ENCODE measurements at places on chromosomes 7 and 10. TPM values are rescaled to one million over a fixed set of nuclear protein-coding genes. Genes with fewer than 3 reads are reported as not detected.

- DNase-seq: no peak
- no peaks in the 10 kb centered on the region for H3K36me3 ChIP-seq
- no peaks in the 10 kb centered on the region for H3K4me1 ChIP-seq
- H3K4me3 ChIP-seq: no peak overlapping the region
Measured at GRCh38 chr7:47587976-47588375, 6.1 kb upstream of the TNS3 start.

GRCh38 chr7:128878226-128879105 is 15.8 kb downstream of the ATP6V1F start:
- no peaks in the 10 kb centered on the region for H3K36me3 ChIP-seq
- peak; percentile 32 for DNase-seq

- H3K27me3 ChIP-seq: no peaks in the 10 kb centered on the region
- no peak for DNase-seq
- H3K36me3 ChIP-seq: peaks cover 5% of the 10 kb centered on the region
- H3K4me1 ChIP-seq: no peaks in the 10 kb centered on the region
- no peak overlapping the region for H3K4me3 ChIP-seq
Measured at GRCh38 chr7:57215423-57215822, 83.2 kb upstream of the ZNF479 start.

DNA sequence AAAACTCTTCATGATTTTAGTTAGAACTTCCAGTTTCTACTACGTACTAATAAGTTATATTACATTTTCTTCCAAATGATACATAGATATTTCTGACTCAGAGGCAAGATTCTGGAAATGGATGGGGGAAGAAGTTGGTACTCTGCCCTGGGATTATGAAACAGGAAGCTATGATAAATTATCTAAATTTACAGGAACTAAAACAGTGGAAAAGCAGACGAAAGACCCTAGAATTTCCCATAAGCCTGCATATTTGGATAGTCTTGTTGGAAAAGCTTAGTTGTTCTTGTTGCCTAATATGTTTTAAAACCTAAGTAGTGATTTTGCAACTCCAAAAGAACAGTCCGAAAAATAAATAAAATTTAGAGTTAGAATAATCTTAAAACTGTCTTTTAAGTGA is 21.8 kb downstream of the CFAP69 start:
- no peaks in the 10 kb centered on the region for H3K4me1 ChIP-seq
- H3K27me3 ChIP-seq: peaks cover 6% of the 10 kb centered on the region
- H3K27ac ChIP-seq: no peak overlapping the region
- no peak for DNase-seq
- no peak overlapping the region for H3K4me3 ChIP-seq

DNA sequence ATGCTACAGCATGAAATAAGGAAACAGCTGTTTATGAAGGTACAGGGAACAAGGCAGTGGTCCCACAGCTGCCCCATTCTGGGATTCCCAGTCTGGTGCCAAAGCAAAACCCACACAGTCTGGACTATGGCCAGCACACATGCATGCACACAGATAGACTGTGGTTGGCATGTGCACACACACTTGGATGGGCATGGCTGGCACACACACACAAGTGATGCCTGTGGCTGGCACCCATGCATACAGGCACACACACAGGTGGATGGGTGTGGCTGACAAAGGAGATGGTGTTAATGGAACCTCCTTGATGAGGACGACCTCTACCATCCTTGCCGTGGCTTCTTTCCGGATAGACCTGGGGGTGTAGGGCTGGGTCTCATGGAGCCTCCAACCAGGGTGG is 114.0 kb upstream of the LYZL2 start:
- no peak for DNase-seq
- H3K36me3 ChIP-seq: no peaks in the 10 kb centered on the region
- H3K4me1 ChIP-seq: no peaks in the 10 kb centered on the region
- H3K4me3 ChIP-seq: no peak overlapping the region
- H3K27ac ChIP-seq: no peak overlapping the region

DNA sequence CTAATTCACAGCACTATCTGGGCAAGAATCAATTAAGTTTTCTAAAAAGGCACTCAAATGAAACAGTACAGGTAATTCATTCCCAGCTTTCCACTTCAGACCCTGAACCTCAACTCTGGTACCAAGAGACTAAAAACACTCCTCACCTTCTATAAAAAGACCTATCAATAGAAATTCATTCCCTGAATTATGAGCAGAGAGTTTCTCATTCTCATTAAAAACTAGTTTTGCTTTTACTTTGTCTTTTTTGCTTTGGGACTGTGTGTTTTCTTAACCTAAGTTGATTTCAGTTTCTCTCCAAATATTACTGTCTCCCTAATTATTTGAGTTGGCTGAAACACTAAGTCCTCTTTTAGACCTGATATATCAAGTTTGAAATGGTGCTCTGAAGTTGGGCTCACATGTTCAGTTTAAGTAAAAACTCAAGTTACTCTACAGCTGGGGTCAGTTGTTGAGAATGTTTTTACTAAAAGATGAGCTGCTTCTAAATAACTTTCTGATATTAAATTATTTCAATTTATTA is 189.5 kb downstream of the JAZF1 start:
- no peaks in the 10 kb centered on the region for H3K27me3 ChIP-seq
- H3K36me3 ChIP-seq: peaks cover 8% of the 10 kb centered on the region
- peaks cover 2% of the 10 kb centered on the region for H3K4me1 ChIP-seq

DNA sequence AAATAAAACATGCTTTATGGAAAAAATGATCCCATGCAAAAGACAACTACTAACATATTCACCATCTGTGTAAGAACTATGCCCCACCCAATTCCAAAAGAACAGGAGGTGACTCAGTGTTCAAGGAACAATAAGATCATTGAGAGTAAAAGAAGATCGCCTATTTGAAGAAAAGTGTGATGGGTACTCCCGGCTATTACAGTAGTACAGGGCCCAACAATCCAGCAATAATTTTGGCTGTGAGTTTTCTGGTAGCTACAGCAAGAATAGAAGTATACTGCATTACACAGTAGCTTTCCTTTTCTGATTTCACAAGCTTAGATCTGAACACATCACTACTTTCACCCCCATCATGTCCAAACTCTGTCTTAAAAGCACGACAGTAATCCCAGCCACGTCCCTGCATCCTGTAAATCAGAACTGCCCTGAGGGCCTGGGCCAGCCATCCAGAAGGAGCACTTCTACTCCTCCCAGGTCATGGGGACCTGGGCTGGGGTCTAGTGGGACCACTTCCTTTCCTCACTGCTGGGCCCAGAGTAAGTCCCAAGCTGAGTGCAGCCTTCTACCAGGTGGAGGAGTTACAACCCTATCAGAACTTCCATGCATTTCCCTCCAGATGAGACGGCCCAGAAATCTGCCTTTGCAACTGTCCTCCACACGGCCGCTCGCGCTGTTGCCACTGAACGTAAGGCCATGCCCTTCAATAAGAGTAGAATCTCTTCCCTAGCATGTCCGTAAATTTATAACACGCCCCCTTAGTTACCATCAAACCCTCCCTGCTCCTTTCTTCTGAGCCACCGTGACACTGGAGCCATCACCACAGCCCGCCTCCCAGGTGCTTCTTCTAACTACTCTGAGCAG is 7.9 kb downstream of the ESYT2 start:
- H3K4me1 ChIP-seq: peaks cover 61% of the 10 kb centered on the region
- DNase-seq: peak; percentile 43
- peaks cover 10% of the 10 kb centered on the region for H3K36me3 ChIP-seq
- no peaks in the 10 kb centered on the region for H3K27me3 ChIP-seq

GRCh38 chr10:30736685-30737232 is 107.2 kb upstream of the LYZL2 start:
- H3K27ac ChIP-seq: no peak overlapping the region
- H3K4me3 ChIP-seq: peak overlapping the region; percentile 10
- peaks cover 3% of the 10 kb centered on the region for H3K27me3 ChIP-seq
- no peaks in the 10 kb centered on the region for H3K36me3 ChIP-seq
- DNase-seq: no peak
- H3K4me1 ChIP-seq: peaks cover 21% of the 10 kb centered on the region

Gene MOGAT3
- total RNA-seq: not detected

DNA sequence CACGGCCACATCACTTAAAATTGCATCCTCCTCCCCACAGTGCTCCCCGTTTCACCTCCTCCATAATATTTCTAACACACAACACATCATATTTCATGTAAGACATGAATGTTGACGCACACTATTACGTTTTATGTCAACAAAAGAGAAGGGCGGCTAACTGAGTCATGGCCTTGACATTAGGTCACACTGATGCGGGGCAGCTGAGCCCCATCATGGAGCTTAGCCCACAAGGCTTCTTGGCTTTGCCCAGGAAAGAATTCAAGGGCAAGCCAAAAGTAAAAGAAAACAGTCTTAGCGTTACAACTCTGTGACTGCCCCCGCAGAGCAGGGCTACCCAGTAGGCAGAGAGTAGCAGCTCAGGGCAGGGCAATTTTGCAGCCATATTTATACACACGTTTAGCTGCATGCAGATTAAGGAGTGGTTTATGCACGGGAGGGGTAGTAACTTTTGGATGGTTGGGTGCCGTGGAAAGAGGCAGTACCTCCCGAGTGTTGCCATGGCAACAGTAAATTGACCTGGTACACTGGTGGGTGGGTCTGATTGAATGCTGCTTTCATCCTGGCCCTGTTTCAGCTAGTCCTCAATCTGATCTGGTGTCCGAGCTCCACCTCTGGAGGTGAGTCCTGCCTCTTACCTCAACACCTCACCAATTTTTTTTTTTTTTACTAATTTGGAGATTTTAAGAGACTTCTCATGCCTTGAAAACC is 156.2 kb upstream of the FRMD4A start:
- no peak overlapping the region for H3K27ac ChIP-seq
- DNase-seq: no peak
- no peaks in the 10 kb centered on the region for H3K36me3 ChIP-seq
- peaks cover 3% of the 10 kb centered on the region for H3K4me1 ChIP-seq
- no peak overlapping the region for H3K4me3 ChIP-seq
- peaks cover 20% of the 10 kb centered on the region for H3K27me3 ChIP-seq

Gene VGF
- 0.17 TPM for total RNA-seq

Gene IL6
- total RNA-seq: 0.99 TPM

DNA sequence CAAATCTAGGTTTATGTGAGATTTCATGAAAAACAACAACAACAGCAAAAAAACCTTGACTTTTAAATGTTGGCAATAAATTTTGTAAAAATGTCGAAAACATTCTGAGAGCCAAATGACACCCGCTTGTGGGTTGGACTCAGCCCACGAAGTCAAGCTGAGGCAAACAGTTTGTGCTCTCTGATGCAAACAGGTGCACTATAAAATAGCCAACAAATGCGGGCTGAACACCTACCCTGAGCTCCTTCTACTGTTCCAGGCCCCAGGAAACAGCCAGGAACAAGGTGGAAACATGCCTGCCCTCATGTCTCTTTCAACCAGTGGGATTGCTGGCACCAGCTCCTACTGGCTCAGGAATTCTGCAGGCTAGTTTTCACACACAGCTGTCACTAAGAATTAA is 105.0 kb upstream of the ZNF716 start:
- H3K27me3 ChIP-seq: no peaks in the 10 kb centered on the region
- H3K4me1 ChIP-seq: no peaks in the 10 kb centered on the region
- no peak overlapping the region for H3K4me3 ChIP-seq
- H3K27ac ChIP-seq: no peak overlapping the region
- DNase-seq: no peak

DNA sequence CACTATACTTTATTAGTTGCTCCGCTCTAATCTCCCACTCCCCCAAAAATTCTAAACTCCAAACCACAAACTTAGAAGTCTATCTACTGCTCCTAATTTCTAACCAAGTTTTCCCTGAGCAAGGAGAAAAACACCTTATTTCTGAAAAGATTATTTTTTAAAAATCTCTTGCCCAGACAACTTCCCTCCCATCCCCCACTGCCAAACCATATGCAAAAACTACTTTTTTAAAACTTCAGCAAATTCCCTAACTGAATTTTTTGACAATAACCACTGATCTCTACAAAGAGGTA is 1.9 kb downstream of the UBE2H start:
- peaks cover 6% of the 10 kb centered on the region for H3K4me1 ChIP-seq
- no peak for DNase-seq
- H3K4me3 ChIP-seq: no peak overlapping the region
- H3K36me3 ChIP-seq: peaks cover 3% of the 10 kb centered on the region
- no peak overlapping the region for H3K27ac ChIP-seq
- H3K27me3 ChIP-seq: no peaks in the 10 kb centered on the region

- H3K4me3 ChIP-seq: no peak overlapping the region
- H3K36me3 ChIP-seq: peaks cover 5% of the 10 kb centered on the region
- no peak overlapping the region for H3K27ac ChIP-seq
Measured at GRCh38 chr7:2728316-2729030, 40.5 kb downstream of the AMZ1 start.

Gene HOXA3
- not detected for total RNA-seq

Gene PITX3
- not detected for total RNA-seq

DNA sequence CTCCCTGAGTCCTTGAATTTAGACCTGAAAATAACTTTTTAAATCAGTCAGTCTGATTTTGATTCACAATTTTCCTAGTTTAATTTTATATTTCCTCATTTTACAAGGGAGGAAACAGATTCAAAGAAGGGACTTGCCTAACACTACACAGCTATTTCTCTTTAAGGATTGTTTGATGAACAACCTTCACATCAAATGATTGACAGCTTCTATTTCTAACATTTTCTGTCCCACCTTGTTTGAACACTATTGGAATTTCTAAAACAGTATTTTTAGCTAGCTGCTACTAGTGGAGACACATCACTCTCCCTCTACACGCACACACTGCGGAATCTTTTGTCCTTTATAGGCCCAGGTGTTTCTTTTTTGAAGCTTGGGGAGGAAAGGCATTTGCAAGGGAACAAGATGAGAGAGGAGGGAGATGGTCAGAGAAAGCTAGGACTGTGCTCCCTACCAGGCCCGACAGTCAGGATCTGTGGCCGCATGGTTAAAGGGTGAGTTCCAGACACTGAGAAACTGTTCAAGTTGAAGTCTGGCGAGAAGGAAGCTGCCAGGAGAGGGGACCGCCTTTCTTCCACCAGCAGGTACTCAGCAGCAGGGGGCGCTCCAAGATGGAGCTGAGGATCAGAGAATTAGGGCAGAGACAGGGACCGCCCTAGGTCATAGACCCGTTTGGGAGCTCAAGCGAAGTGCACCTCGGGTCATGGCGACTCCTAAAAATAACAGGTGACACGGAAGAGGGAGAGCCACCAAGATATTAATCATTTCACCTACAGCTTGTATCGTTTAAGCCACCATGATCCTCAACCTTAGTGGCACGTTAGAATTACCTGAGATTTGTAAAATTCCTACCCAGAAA is 49.7 kb downstream of the DNAJC12 start:
- H3K4me1 ChIP-seq: peaks cover 43% of the 10 kb centered on the region
- peak overlapping the region; percentile 83 for H3K27ac ChIP-seq
- H3K27me3 ChIP-seq: no peaks in the 10 kb centered on the region
- peaks cover 2% of the 10 kb centered on the region for H3K36me3 ChIP-seq
- peak overlapping the region; percentile 71 for H3K4me3 ChIP-seq

DNA sequence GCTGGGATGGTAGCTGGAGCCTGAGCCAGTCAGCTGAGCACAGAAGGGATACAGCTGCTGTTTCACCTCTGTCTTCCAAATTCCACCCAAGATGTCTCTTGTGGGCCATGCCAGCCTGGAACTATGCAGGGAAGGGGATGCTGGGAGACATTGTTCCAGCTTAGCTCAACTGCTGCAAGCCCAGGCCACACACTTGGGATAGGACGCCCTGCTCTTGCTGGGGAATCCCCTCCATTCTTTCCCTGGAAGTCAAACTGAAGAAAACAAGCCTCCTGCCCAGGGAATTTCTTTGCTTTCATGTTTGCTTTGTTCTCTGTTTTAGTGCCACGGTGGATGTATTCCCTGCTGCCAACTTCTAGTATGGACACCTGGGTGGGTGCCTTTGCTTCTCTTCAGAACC is 55.2 kb upstream of the CDK13 start:
- H3K4me3 ChIP-seq: no peak overlapping the region
- no peaks in the 10 kb centered on the region for H3K36me3 ChIP-seq
- H3K27me3 ChIP-seq: peaks cover 11% of the 10 kb centered on the region
- H3K4me1 ChIP-seq: no peaks in the 10 kb centered on the region

Gene ADCYAP1R1
- total RNA-seq: not detected

Gene AGAP6
- total RNA-seq: 17.9 TPM

Gene SPDYE8
- total RNA-seq: not detected

Measured in activated naive CD8-positive, alpha-beta T cell treated with anti-CD3 and anti-CD28 coated beads, Interleukin-2, amount 10 ng/mL, durations not matched to agents 7 days and 5 days (primary cell).